Glomerular endothelial cell (primary cell): ENCODE measurements at places on chromosomes 1 and 21.

- DNase-seq = no peak
These were observed 85.7 kb upstream of the CD34 start for GRCh38 chr1:207996636-207997035.

- no peak for DNase-seq
These were observed 101.9 kb upstream of the SLC5A9 start for GRCh38 chr1:48120621-48121020.

GRCh38 chr1:164588516-164589341, 29.7 kb downstream of the PBX1 start:
- DNase-seq = no peak

DNA sequence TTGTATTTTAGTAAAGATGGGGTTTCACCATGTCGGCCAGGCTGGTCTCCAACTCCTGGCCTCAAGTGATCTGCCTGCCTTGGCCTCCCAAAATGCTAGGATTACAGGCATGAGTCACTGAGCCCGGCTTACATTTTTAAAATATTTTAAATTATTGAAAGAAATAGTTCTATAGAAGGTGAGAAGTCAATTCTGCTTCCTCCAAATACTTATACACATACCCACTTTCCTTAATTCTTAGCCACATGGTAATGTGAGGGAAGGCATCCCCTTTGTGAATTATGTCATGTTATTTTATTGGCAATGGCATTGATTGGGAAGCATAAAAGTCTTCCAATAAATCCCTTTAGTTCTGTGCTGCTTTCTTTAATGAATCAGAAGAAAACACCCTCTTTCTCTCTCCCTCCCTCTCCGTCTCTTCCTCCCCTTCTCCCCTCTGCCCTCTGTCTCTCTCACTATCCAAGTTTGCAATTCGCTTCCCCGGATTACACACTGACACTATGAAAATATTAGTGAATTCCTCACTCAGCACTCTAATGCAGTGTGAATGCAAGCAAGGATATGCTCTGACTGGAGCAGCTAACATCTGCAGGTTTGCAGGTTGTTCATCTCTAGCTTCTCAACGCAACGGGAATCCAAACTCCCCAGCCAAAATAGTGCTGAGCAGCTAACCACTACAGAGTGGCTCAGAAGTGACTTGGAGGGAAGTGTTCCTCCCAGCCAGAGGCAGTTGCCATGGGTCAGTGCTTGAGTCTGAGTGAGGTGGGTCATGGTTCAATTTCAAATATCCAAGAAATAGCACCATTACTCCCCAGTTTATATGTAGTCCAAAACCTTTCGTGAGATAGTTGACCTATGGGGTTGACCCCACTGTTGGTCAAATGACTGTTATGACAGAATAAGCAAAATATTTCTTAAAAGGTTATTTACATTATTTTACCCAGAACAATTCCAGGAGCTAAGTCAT, 77.8 kb upstream of the CD55 start:
- DNase-seq = no peak

DNA sequence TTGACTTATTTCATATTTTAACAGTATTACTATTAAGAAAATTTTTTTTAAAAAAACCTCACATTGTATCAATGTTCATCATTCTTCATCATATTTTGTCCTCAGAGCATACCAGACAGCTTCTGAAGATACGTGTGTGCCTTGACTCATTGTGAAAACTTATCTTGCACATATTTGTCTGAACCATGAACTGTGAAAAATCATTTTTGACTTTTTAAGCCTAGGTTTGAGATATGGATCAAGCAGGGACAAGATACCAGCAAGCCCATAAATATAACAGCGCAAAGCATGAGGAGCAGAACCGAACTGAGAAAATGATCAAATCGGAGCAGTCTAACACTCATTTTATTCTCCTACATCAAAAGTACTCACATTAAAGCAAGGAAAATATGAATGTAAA, 506.0 kb downstream of the BRINP3 start:
- DNase-seq = no peak

DNA sequence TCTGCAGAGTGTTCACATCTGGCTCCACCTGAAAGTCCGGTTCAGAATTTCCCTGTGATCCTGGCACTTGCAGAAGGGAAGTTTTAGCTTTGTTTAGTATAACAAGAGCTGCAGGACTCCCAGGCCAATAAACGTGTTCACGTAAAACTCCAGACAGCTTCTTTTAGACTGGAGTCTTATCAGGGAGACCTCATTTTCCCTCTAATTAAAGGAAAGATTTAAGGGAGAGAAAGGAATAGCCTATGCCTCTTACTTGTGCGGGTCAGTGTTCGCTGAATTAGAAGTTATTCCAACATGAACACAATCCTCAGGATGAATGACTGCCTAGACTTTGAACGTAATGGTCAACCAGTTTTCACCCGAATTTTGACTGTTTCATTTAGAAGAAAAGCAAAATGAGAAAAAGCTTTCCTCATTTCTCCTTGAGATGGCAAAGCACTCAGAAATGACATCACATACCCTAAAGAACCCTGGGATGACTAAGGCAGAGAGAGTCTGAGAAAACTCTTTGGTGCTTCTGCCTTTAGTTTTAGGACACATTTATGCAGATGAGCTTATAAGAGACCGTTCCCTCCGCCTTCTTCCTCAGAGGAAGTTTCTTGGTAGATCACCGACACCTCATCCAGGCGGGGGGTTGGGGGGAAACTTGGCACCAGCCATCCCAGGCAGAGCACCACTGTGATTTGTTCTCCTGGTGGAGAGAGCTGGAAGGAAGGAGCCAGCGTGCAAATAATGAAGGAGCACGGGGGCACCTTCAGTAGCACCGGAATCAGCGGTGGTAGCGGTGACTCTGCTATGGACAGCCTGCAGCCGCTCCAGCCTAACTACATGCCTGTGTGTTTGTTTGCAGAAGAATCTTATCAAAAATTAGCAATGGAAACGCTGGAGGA, 202.1 kb upstream of the SGIP1 start:
- peak; percentile 88 for DNase-seq

DNA sequence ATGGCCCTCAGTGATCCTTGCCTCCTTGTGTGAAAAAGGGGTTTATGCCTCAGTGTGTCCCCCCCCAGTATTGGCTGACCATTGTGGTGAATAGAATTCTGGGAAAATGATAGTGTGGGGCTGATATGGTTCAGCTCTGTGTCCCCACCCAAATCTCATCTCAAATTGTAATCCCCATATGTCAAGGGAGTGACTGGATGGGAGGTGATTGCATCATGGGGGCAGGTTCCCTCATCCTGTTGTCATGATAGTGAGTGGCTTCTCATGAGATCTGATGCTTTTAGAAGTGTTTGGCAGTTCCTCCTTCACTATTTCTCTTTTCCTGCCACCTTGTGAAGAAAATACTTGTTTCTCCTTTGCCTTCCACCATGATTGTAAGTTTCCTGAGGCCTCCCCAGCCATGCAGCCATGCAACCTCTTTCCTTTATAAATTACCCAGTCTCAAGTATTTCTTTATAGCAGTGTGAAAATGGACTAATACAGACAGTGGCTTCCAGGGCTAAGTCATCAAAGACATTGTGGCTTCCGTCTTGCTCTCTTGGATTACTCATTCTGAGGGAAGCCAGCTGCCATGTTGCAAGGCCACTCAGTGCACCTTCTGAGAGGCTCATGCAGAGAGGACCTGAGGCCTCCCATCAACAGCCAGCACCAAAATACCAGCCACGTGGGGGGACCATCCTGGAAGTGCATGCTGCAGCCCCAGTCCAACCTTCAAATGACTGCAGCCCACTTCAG, 40.6 kb upstream of the SOD1 start:
- no peak for DNase-seq

GRCh38 chr1:119885903-119886783, 10.2 kb downstream of the ADAM30 start:
- DNase-seq = no peak

DNA sequence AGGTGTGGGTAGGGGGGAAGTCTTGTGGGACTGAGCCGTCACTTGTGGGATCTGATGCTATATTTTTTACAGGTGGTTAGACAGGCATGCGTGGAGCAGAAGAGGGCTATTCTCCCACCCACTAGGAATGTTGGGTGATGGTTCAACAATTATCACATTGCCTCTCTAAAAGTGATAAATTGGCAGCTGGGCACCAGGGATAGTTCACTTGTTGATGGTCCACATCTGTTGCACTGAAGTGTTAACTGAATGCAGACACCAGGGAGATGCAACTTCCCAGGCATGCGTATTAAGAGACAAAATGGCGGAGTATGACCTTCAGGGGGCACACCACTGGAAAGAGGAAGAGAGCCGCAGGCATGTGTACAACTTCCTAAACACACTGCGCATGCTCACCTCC, 193.3 kb upstream of the TNR start:
- DNase-seq = no peak

GRCh38 chr1:220803401-220804201, 16.9 kb downstream of the MTARC1 start:
- peak; percentile 36 for DNase-seq

- no peak for DNase-seq
These were observed 5.8 kb downstream of the DCAF8 start for GRCh38 chr1:160256396-160257046.

DNA sequence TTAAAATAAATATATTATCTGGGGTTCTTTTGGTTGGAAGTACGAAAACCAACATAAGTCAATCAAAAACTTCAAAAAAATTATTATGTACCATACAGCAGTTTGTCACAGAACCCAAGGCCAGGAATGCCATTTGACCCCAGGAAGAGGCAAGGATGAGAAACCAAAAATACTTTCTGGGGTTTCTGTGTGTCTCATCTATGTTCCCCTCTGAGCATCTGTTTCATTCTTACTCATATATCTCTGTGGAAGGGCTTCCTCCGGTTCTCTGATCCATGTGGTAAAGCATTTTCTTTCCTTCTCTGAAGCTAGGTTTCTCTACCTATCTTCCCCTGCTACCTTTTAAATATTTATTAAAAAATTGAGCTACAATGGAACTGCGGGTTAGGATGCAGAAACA, 9.8 kb upstream of the FCRL1 start:
- DNase-seq = no peak

DNA sequence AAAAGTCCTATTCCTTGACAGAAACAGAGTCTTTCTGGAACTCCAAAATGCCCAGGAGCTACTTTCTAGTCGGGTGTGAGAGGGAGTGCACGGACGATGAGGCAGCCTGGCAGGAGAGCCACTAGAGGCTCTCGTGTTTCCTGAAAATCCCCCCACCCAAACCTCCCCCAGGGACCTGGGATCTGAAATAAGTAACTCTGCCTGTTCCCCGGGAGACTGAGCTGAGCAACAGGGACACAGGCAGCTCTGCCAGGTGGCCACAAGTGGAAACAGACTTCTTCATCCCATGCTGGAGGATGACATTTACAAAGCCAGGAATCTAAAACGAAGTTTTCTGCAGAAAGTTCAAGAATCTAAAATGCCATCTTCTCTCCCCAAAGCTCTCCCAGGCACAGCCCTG, 77.1 kb downstream of the ITPKB start:
- DNase-seq = no peak

DNA sequence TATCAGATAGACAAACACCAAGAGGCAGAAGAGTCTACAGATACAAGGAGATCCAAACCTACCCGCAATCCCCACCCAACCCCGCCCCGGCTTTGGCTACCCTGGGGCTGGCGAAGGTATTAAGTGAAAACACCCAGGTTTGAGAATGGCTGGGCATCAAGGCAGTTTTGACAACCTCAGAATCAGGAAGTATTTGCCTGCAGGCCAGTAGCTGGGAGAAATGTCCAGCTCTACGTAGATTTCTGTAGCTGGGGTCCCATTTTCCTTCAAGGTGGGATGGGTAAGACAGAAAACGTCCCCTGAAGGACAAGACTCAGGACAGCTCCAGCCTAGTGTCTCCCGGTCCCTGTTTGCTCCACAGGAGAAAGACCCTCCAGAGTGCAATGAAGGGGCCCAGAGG, 101.8 kb upstream of the ERG start:
- no peak for DNase-seq

DNA sequence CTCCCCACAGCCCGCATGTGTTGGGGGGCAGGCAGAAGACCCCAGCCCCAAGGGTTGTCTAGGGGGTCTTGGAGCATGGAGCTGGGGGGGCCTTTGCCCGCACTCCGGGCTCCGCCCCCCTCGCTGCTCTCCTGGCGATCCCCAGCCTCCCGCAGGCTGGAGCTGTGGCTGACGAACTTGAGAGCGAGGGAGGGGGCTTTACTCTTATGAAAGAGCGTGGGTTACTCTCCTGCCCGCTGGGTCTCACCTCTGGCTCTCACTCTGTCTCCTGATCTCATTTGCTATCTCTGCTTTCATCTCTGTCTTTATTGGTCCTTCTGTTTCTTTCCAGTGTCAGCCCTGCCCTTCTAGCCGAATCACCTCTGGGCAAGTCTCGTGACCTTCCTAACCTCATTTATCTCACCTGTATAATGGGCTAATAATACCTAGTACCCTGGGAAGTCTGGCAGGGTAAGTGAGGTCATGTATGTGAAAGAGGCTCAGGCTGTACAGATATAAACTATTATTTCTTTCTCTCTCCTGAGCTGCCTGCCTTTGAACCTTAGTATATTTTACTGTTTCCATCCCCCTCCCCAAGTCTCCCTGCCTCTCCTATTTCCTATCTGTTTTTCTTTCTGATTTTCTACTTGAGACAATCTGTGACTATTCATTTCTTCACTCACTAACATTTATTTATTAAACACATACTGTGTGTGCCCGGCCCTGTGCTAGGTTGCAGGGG, 731 bp downstream of the EFNA4 start:
- DNase-seq = no peak

GRCh38 chr21:25025596-25025995, 581.7 kb downstream of the MRPL39 start:
- no peak for DNase-seq
